ENCODE measurements at places on chromosomes 16 and 17. TPM values are rescaled to one million over a fixed set of nuclear protein-coding genes. Genes with fewer than 3 reads are reported as not detected.
A peak's percentile ranks its signal among the peaks of the same experiment; 100 is the strongest.

Gene CD300H
- not detected for total RNA-seq

Gene SCIMP
- not detected for total RNA-seq

DNA sequence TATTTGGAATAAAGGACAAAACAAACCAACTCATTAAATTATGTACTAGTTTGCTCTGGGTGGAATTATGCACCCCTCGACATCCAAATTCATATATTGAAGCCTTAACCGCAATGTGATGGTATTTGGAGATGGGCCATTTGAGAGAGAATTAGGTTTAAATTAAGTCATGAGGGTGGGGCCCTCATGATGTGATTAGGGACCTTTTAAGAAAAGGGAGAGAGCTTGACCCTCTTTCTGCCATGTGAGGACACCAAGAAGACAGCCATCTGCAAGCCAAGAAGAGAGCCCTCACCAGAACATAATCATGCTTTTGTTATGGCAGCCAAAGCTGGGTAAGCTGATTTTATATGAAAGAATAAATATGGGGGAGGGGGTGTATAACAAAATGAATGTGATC is 2.0 kb downstream of the C16orf87 start:
- peak overlapping the region; percentile 93 for H3K4me3 ChIP-seq
- no peaks in the 10 kb centered on the region for H3K4me1 ChIP-seq

GRCh38 chr17:1965556-1966273 is 59.4 kb downstream of the RTN4RL1 start:
- no peaks in the 10 kb centered on the region for H3K36me3 ChIP-seq
- H3K4me3 ChIP-seq, result no peak overlapping the region
- DNase-seq, result no peak
- no peaks in the 10 kb centered on the region for H3K4me1 ChIP-seq

DNA sequence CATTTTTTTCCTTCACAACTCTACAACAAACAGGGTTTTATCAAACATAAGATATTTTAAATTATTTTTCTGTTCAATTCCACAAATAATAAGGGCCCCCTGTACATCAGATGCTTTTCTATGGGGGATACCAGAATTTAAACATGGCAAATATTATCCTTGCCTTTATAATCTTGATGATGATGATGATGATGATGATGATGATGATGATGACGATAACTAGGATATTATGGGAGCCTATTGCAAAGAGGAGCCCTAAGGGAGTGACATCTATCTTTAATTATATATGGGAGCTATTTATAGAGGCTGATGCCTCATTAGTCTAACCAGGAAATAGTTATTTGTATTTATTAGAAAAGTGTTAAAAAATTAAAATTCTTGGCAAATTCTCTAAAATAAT is 6.8 kb downstream of the MEIOC start:
- H3K27me3 ChIP-seq, result no peaks in the 10 kb centered on the region
- H3K27ac ChIP-seq, result no peak overlapping the region
- no peaks in the 10 kb centered on the region for H3K36me3 ChIP-seq
- H3K4me1 ChIP-seq, result no peaks in the 10 kb centered on the region
- no peak overlapping the region for H3K4me3 ChIP-seq

- no peaks in the 10 kb centered on the region for H3K27me3 ChIP-seq
- H3K27ac ChIP-seq, result no peak overlapping the region
- no peaks in the 10 kb centered on the region for H3K36me3 ChIP-seq
- H3K4me3 ChIP-seq, result no peak overlapping the region
- DNase-seq, result no peak
Observed at GRCh38 chr16:56298116-56298515, 106.8 kb downstream of the GNAO1 start.
